ENCODE measurements at places on chromosomes 1 and 21.

DNA sequence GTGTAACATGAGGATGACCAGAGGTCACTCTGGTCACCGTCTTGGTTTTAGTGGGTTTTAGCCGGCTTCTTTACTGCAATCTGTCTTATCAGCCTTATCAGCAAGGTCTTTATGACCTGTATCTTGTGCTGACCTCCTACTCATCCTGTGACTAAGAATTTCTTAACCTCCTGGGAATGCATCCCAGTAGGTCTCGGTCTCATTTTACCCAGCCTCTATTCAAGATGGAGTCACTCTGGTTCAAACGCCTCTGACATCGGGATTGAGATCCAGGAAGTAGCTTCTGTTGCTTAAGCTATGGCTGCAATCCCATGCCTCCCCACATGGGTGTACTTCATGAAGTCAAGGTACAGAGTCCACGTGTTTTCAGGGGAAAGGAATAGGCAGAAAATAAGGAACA, 19.9 kb downstream of the FMN2 start:
- DNase-seq = no peak

GRCh38 chr21:25911730-25912401, 177.1 kb downstream of the GABPA start:
- no peak for DNase-seq

DNA sequence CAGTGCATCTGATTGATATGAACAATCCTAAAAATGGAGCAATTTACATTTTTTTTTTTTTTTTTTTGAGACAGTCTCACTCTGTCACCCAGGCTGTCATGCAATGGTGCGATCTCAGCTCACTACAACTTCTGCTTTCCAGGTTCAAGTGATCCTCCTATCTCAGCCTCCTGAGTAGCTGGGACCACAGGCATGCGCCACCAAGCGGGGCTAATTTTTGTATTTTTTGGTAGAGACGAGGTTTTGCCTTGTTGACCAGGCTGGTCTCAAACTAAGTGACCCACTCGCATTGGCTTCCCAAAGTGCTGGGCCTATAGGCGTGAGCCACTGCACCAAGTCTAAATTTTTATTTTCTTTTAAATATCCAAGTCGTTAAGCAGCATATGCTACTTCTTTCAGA, 109.0 kb downstream of the FAF1 start:
- DNase-seq = no peak

DNA sequence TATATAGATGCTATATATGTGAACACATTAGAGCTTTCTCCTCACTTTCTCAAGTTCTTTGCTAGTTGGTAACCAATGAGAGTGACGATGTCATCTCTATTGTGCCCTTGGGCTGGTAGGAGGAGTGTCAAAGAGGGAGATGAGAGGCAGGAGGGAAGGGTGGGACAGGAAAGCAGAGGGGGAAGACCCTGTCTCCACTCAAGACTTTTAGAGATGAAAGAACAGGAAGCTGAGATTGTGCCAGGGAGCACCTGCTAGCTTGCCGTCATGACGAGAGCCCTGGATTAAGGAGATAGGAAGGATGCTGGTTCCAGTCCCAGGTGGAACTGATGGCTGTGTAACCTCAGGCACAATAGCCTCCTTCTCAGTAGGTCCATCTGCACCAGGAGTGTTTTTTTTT, 16.7 kb downstream of the CNR2 start:
- DNase-seq = no peak

DNA sequence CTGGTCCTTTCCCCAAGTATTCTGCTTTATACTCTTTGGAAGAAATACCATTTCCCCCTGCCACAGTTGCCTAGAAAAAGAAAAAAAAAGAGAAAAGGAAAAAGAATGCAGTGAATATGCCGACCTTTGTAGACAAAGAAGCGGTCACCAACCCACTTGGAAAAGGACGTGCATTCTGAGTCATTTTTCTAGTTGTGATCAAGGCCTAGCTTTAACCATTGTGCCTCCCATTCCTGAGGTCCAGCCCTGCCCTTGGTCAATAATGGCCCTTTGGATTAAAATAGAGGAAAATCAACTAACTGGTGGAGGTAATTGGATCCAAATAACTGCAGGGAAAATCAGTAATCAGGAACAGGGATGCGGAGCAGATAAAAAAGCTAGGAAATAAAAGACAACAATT, 24.8 kb downstream of the S1PR1 start:
- no peak for DNase-seq

- DNase-seq = no peak
Observed at GRCh38 chr1:196078691-196079090, 529.5 kb downstream of the KCNT2 start.

- DNase-seq = no peak
Observed at GRCh38 chr1:30511106-30511505, 212.3 kb downstream of the MATN1 start.

- DNase-seq = peak; percentile 52
Observed at GRCh38 chr1:209884665-209885117, 53.3 kb upstream of the SYT14 start.

- peak; percentile 23 for DNase-seq
Observed at GRCh38 chr1:201468501-201468843, 516 bp downstream of the PHLDA3 start.

DNA sequence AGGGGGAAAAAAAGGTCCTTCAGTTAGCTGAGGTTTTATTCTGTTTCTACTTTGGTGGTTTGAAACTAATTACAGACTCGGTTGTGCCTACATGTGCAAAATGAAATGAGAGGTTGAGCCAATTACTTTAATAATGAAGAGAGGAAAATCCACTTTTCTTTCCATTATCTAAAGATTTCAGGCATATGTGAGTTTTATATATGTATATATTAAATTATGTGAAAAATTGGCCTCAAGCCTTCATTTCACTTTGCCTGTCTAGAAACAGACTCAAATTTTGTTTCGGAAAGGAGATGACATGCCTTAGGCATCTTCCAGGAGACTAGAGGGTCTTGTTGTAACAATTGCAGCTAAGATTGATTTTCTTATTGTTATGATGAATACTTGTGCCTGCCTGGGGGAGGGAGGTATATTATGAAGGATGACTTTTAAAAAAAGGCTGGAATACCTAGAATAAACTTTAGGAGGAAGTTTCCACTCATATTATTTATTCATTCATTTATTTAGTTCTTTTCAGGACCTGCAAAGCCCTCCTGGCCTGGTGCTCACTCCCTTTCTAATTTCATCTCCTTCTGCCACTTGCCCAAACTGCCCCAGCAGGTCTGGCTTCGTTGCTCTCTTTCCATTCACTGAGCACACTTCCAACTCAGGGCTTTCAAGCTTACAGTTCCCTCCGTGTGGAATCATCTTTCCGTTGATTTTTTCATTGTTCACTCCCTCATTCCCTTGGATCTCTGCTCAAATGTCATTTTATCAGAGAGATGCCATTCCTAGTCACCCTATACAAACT, 94.2 kb upstream of the HOOK1 start:
- no peak for DNase-seq

DNA sequence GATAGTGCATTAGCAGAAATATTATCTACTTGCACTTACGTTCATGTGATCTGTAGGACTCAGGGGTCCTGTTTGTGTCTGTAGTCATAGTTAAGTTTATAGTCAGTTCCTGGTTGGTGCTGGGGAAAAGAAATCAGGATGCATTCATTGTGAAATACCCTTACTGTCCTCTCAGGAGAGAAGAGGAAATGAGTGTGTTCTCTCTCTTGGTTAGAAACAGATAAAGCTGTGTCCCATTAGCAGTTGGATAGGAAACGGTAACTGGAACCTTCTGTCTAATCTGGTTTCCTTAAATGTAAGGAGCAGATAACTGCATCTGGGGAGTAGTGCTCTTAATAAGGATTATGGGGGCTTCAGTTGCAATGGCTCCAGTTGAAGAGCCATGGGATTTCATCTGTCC, 8.9 kb downstream of the SDCCAG8 start:
- no peak for DNase-seq

DNA sequence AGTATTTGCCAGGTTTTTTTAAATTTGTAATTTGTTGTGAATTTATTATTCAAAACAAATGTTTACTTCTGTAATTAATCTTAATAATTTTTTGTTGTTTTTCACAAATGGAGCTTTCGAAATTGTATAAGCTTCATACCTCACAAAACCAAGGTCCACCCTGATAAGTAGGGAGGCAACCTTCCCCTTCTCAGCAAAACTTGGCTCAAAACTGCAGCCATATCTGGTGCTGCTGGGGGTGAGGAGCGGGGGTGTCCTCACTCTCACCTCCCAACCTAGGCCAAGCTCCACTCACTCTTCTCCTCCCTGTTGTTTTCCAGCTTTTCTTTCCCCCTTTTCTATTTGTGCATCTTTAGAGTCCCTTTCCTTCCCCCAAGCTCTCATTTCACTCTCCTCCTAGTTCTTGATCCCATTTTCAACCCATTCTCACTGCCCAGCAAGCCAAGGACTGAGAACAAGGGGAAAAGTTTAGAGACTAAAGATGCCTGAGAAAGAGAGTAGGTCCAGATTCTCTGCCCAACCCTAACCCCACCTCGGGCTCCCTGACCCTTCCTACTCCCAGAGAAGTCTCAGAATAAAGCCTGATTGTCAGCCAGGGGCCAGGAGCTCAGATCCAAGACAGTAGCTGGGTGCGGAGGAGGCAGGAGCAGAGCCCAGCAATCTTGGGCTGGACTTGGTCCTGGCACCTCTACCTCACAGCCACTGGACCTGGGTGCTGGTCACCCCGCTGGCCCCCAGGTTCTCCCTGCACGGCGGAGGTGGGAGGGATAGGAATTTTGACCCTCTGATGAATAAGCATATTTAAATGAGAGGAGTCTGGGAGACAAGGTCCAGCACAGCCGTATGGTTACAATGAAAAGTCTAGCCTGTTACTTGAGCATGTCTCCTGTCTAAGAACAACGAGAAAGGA, 8.3 kb upstream of the CFAP45 start:
- no peak for DNase-seq

GRCh38 chr1:187091666-187092065, 262.9 kb downstream of the PLA2G4A start:
- DNase-seq = no peak

GRCh38 chr1:18198260-18198659, 90.7 kb downstream of the IGSF21 start:
- DNase-seq = no peak

DNA sequence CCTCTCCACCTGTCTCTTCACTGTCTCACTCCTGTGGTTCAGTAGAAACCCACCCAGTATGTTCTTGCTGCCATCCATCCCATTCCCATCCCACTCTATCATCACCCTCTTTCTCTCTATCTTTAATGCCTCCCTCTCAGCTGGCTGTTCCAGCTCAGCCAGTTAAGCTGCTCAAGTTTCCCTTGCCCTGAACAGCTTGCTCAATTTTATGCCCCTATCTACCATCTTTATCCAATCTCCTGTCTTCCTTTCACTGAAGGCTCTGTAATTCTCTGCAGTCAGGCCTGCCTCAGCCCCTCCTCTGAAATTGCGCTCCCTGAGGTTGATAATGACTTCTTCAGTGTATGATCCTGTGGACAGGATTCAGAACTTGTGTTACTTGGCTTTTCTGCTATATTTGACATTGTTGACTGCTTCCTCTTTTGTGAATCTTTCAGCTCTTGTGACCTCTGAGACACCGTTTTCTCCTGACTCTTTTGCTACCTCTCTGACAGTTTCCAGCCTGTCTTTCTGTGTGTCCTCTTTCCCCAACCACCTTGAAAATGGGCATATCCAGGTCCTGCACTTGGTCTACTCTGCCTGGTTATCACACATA, 13.9 kb upstream of the BCAR3 start:
- no peak for DNase-seq

- no peak for DNase-seq
Observed at GRCh38 chr1:156957634-156958033, 37.2 kb downstream of the LRRC71 start.

DNA sequence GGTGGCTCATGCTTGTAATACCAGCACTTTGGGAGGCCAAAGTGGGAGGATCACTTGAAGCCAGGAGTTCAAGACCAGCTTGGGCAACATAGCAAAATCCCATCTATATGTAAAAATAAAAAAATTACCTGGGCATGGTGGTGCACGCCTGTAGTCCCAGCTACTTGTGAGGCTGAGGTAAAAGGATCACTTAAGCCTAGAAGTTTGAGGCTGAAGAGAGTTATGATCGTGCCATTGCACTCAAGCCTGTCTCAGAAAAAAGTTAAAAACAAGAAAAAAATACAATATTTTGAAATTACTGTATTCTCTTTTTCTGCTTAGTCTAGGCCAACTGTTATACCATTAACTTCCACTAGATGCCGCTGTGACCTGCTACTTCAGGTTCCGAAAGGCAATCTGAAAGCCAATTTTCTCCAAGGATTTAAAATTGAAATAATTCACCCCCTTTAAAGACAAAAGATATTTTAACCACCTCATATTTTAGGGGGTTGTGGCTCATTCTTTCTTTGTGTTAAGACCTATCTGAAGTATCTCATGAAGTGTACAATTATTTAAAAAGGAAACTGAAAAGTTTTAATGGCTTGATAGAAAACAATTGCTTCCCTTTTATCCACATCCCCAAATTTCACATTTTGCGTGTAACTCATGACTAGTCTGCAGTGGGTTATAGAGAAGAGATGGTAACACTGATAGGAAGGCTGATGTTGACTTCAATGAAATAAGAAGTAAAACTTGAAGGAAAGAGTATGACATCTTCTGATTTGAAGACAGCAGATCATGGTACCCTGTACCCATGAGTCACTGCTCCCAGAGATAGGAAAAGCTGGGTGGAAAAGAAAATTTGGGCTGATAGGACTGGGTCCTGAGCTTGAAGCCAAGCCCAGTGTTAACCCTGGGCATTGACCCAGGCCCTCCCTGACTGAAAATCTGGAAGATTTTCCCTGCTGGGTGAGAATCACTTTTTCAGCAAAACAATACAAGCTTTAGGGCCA, 24.4 kb upstream of the CLDN14 start:
- peak; percentile 47 for DNase-seq

GRCh38 chr1:166874464-166874863, 1.6 kb downstream of the TADA1 start:
- DNase-seq = no peak

DNA sequence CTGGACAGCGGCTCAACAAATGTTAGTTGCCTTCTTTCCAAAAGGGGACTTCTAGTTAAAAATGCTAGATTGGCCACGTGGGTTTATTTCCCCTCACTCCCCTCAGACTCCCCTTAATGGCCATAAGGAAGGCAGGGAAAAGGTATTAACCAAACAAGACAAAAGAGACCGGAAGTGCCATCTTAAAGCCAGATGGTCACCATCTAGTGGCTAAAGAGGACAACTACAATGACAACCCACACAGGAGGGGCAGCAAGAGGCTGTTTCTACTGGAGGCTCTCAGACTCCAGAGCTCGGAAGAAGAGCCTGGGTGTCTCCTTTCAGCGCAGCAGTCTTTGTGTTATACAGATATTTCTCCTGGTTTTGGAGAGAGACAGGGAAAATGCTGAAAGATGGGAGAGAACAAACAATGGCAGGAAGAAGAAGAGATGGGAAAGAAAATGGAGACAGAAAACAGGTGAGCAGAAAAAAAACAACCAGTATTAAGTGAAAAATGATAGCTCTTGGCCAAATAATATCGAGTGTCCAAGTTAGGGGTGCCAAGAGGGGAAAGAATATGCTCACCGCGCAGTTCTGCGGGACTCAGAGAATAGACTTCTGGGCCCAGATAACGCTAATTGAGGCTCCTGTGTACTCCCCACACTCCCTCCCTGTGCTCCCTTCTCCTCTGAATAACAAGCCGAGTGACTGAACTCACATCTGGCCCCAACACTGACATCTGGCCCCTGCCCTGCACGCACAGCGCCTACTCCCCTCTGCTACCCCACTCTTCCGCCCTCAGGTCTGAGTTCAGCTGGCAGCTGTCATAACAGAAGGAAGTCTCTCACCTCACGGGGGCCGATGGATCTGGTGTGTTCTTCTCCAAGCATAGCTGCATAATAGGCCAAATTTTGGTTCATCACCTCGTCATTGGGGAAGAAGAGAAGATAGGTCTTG, 9.6 kb downstream of the P3H1 start:
- no peak for DNase-seq

All from stimulated activated naive CD8-positive, alpha-beta T cell treated with anti-CD3 and anti-CD28 coated beads, Interleukin-15, Interleukin-2, amounts not matched to agents 100 U/mL and 50 U/mL, for 24 hours (primary cell).